ENCODE measurements at places on chromosomes 6 and 20. TPM values are rescaled to one million over a fixed set of nuclear protein-coding genes. Genes with fewer than 3 reads are reported as not detected.

- DNase-seq = no peak
These were observed 106.5 kb downstream of the THEMIS start for GRCh38 chr6:127794405-127794804.

Gene GGT7
- 27.0 TPM for total RNA-seq

DNA sequence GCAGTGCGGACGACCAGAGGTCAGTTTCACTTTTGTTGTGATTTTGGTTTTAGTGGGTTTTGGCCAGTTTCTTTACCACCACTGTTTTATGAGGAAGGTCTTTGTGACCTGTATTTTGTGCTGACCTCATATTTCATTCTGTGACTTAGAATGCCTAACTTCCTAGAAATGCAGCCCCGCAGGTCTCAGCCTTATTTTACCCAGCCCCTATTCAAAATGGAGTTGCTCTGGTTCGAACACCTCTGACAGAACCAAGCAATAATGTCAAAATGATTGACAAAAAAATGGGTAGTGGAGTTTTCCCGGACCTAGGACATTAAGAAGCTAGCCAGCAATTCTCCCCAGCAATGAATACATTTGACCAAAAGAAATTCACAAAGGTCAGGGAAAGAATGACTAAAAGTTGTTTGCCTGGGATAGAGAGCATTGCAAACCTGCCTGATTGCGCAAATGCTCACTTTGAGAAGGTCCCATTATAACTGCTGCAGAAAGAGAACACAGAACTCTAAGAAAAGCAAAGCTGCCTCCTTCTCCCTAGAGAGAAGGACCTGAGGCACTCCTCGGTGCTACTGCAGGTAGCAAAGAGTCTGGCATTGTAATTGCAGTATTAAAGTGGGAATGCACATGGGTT, 288.8 kb downstream of the ADGB start:
- DNase-seq = no peak

- no peak for DNase-seq
These were observed 10.7 kb upstream of the TNFAIP3 start for GRCh38 chr6:137856138-137856898.

Gene PLAGL2
- total RNA-seq = 7.9 TPM

- no peak for DNase-seq
These were observed 129.8 kb downstream of the ALDH8A1 start for GRCh38 chr6:134819863-134820800.

Gene PPP1R14C
- total RNA-seq = 0.27 TPM

- DNase-seq = no peak
These were observed 27.5 kb upstream of the MARCKS start for GRCh38 chr6:113829696-113830045.

Gene RBM24
- 3.1 TPM for total RNA-seq

Gene EBF4
- total RNA-seq = 15.3 TPM

Gene PERP
- total RNA-seq = 22.9 TPM

Gene CTAGE9
- not detected for total RNA-seq

All from sciatic nerve (tissue), 2 donors.